Left ventricle myocardium superior (tissue), 1 donor: ENCODE measurements at places on chromosomes 16 and 17. TPM values are rescaled to one million over a fixed set of nuclear protein-coding genes. Genes with fewer than 3 reads are reported as not detected.

- no peak for DNase-seq
These were observed 116.9 kb downstream of the TANC2 start for GRCh38 chr17:63082952-63083351.

KRTAP2-3 gene
- not detected for total RNA-seq

- DNase-seq, result peak; percentile 87
These were observed 1.4 kb upstream of the VAMP2 start for GRCh38 chr17:8163978-8164814.

- no peak for DNase-seq
These were observed 58.3 kb downstream of the SRCIN1 start for GRCh38 chr17:38547444-38547843.

DNA sequence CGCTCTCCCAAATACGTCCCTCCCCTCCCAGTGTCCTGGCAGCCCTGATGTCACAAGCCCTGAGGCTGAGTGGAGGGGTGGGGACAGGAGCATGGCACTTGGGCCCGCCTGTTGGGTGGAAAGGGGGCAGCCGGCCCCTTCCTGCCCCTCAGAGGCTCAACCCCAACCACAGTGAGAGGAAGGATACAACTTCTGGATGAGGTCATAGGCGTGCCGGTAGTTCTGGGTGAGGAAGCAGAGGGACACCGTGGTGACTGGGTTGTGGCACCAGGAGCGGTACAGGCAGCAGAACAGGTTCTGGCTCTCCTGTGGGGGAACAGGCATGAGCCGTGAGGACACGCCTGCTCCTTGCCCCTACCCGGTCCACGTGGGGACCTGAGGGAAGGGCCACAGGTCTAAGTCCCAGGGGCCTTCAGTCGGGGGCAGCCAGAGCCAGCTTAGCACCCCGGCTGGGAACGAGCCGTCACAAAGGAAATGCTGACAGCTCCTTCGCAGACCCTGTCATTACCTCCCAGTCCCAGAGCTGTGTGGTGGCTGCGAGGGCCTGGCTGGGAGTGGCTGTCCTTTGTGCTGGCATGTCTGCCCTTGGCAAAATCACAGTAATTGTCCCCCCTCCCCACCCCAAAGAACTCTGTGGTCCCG is 11.2 kb upstream of the MTSS2 start:
- DNase-seq, result no peak
